ENCODE measurements at places on chromosomes 16 and 17.

- DNase-seq: no peak
Measured at GRCh38 chr17:49219987-49220386, 9.5 kb downstream of the ABI3 start.

GRCh38 chr16:23432176-23433128, 20.5 kb downstream of the COG7 start:
- DNase-seq: no peak

- DNase-seq: no peak
Measured at GRCh38 chr16:30623536-30624283, 13.5 kb upstream of the ZNF689 start.

- no peak for DNase-seq
Measured at GRCh38 chr17:28141313-28141712, 98.8 kb downstream of the NLK start.

- DNase-seq: peak; percentile 60
Measured at GRCh38 chr16:11297492-11298142, 16.5 kb upstream of the PRM1 start.

GRCh38 chr17:32849879-32850278, 27.0 kb downstream of the MYO1D start:
- no peak for DNase-seq

GRCh38 chr17:56798916-56799315, 34.8 kb downstream of the C17orf67 start:
- no peak for DNase-seq

DNA sequence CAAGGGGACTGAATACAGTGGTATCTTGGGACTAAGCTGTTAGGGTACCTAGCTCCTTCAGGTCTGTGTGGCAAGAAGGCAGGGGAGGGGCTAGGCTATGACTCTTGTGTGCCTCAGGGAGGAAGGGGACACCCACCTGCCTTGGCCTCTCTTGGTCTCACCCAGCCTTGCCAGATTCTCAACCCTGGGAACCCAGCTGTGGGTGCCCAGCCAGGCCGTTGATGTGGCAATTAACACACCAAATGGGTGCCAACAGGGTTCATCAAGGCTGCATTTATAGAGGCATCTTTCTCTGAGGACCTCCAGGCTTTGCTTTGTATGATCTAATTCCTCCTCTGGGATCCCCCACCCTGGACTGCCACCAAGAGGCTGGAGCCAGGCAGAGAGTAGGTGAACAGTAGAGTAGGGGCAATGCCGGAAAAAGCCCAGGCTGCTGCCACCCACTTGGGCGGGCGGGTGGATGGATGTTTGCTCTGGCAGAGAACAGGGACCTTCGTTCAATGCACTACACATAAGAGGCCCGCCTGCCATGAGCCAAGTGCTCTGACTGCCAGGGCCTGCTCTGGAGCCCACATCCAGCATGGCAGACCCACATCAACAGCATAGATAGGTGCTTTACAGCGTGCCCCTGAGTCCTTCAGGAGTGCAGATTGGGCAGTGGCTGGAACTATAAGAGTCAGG, 3.2 kb upstream of the ASB16 start:
- no peak for DNase-seq

- DNase-seq: no peak
Measured at GRCh38 chr17:332023-332422, 20.6 kb downstream of the RPH3AL start.

- peak; percentile 62 for DNase-seq
Measured at GRCh38 chr17:50487213-50488096, 8.8 kb downstream of the RSAD1 start.

GRCh38 chr17:19897090-19897837, 29.5 kb upstream of the ULK2 start:
- no peak for DNase-seq

- no peak for DNase-seq
Measured at GRCh38 chr17:74539281-74539820, 6.6 kb downstream of the CD300C start.

DNA sequence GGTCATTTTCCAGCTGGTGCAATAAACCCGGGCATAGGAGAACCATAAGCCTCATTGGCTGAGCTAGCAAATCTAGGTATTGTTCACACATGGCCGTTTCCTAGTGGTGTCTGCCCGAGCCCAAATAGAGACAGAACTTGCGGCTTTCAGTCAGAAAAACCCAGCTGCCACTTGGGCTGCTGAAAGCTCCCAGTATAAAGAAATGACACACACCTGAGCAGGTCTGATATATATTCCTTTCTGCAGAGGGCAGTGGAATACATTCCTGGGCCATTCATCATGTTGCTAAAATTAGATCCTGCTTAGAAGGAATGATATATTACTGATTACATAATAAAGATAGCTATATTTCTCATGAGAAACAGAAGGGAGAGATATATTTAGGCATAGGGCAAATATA, 83.9 kb upstream of the IRX5 start:
- no peak for DNase-seq

DNA sequence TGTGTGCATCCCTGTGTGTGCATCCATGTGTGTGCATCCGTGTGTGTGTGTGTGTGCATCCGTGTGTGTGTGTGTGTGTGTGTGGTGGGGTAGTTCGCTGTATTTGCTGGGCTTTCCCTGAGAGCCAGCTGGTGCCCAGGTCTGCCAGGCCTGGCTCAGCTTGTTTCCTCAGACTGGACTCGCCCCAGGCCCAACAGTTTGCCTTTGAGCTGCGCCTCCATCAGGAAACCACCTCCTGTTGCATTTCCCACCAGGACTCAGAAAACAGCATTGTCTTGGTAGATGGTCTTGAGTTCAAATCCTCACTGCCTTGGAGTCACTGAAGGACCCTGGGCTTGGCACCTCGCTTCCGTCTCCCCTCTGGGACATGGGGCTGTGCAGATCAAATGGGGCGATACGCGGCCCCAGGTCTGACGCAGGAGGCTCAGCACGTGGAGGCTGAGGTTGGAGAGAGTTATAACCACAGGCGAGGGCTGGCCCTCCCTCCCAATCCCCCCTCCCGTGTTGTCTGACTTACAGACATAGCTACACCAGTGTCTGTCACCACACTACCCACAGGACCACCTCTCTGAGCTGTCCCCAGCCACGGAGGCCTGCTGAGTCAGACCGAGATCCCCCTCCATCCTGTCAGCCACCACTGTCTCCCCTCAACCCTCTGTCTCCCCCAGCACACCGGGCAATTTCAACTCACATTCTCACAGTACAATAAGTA, 4.7 kb downstream of the ITGAE start:
- no peak for DNase-seq

GRCh38 chr17:10178506-10178991, 19.9 kb downstream of the GAS7 start:
- no peak for DNase-seq

- DNase-seq: no peak
Measured at GRCh38 chr16:9279291-9280068, 188.0 kb downstream of the HAPSTR1 start.

DNA sequence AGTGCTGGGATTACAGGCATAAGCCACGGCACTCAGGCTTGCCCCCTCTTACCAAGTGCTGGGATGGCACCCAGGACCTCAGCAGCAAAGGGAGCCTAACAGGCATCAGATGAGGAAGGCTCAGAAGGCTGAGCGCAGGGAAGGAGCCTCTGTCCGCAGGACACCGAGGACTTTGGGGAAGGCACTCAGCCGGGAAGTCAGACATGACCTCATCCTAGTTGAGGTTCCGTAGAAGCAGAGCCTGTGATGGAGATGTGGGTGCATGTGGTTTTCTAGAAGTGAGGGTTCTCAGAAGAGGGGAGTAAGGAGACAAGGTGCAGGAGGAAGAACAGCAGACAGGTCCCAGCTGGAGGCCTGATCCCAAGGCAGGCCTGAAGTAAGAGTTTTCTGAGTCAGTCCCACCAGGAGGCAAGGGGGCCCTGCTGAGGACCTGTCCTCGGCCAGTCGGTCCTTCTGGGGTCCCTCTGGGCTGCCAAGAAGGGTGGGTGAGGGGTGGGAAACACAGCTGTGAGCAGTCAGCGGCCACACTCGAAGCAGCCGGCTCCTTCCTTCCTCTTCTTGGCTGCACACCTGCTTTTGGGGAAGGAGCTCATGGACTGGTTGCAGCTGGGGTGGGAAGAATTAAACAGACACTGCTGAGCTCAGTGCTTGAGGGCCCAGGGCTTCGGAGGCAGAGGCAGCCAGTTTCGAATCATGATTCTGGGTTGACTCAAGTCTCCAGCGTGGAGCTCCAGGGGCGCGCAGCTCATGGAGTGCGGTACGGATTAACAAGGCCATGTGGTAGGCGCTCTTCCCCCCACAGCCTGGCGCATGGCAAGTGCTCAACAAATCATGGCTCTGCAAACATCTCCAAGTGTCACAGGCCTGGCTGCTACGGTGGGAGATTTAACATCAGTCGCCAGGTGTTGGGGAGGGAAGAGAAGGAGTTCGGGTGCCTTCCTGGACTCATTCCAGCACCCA, 38.9 kb upstream of the SNN start:
- no peak for DNase-seq

DNA sequence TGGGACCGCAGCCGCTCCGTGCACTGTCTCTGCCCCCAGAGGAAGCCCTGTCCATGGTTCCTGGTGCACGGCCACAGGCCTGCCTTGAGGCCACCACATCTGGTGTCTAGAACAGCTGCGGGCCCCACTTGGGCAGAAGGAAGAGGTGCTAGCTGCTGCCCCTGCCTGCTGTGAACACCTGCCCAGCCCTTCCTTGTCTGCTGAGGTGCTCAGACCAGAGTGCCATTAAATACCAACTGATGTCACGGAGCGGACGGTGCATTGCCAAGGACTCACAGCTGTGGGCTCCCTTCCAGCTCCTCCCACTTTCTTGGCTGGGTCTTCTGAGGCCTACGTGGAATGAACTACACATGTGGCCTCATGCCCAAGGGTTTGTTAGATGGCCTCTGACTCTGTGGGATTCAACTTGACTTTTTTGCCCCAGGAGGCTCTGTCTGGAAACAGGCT, 146.1 kb downstream of the RAB11FIP4 start:
- no peak for DNase-seq

DNA sequence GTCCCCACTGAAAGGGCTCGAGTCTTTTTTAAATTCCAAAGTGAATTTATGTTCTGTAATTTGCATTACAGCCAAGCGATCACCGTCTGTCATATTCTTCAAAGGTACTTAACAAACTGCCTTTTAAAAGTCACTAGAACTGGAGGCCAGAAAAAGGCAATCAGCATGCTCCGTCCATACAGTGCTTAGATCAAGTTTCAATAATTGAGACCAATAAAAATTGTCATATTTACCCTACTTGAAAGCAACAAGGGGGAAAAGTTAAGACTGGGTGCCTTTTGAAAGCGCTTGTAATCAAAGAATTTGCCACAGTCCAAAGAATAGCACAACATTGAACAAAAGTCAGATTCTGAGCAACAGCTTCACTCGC, 9.0 kb upstream of the ZFHX3 start:
- no peak for DNase-seq

GRCh38 chr16:88497561-88498462, 44.7 kb downstream of the ZFPM1 start:
- DNase-seq: no peak

- no peak for DNase-seq
Measured at GRCh38 chr16:46932802-46933201, 40.7 kb downstream of the DNAJA2 start.

DNA sequence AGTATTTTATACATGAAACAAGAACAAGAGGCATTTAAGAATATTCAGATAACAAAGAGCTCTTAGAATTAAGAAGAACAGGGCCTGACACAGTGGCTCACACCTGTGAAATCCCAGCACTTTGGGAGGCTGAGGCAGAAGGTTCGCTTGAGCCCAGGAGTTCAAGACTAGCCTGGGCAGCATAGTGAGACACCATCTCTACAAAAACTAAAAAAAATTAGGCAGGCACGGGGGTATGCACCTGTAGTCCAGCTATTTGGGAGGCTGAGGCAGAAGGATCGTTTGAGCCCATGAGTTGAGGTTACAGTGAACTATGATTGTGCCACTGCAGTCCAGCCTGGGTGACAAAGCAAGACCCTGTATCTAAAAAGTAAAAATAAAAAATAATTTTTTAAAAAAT, 12.5 kb upstream of the BRIP1 start:
- no peak for DNase-seq
